Activated CD8-positive, alpha-beta memory T cell treated with anti-CD3 and anti-CD28 coated beads for 24 hours (primary cell): ENCODE measurements at places on chromosomes 13 and 19.

GRCh38 chr13:77328819-77329132, 1.9 kb upstream of the MYCBP2 start:
- DNase-seq: no peak

DNA sequence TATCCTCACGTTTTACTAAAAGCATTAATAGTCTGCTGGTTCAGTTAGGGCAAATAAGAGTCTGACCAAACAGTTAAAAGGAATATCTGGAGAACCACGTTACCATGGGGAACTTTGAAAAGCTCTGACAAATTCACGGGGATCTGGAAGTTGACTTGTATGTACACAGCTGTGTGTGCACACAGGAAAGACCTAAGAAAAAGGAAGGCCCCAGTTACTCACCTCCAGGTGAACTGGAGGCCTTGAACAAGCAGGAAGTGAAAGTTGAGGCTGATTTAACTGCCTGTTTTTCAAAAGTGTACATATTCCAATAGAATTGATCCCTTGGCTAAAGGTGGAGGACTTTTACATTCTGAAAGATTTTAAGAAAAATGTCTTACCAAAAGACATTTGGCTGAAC, 1891.6 kb upstream of the PCDH20 start:
- no peak for DNase-seq

GRCh38 chr13:84377106-84377505, 494.8 kb upstream of the SLITRK1 start:
- DNase-seq: no peak

- peak; percentile 62 for DNase-seq
These were observed 7.0 kb upstream of the MYDGF start for GRCh38 chr19:4676955-4677731.

GRCh38 chr19:31553112-31553845, 204.0 kb upstream of the TSHZ3 start:
- DNase-seq: no peak

GRCh38 chr13:70408865-70409264, 300.6 kb upstream of the KLHL1 start:
- DNase-seq: no peak

DNA sequence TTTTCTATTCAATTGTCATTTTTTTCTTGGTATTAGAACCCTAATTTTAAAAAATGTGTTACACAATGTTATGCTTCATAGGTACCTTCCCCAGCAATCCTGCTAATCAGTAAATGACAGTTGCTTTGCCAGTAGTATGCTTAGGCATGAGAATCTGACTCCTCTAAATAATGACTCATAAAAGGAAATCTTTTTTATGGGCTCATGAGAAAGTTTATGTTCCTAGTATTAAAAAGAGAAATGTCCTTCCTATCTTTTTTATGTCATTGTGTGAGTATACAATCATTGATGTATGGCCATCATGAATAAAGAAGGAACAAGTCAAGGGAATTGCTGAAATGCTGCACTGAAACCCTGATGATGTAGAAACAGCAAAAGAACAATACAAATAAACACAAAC, 1237.7 kb upstream of the PCDH20 start:
- no peak for DNase-seq

DNA sequence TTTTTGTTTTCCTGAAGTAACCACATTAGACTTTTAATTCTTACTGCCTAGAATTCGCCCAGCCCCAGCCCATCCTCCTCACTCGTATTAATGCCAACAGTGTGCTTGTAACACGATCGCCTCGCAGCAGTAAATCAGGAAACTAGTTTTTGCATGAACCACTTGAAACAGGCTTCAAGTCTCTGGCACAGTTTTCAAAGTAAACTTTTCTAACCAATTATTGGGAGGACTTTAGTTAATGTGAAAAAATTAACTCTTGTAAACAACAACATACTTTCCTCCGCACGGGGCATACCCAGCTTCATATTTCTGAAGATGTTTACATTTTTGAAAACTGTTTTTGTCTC, 39.2 kb downstream of the TNFRSF19 start:
- no peak for DNase-seq

- DNase-seq: no peak
These were observed 224.8 kb downstream of the NHLRC3 start for GRCh38 chr13:39263033-39263432.

GRCh38 chr13:113315992-113316391, 19.0 kb downstream of the LAMP1 start:
- DNase-seq: no peak

DNA sequence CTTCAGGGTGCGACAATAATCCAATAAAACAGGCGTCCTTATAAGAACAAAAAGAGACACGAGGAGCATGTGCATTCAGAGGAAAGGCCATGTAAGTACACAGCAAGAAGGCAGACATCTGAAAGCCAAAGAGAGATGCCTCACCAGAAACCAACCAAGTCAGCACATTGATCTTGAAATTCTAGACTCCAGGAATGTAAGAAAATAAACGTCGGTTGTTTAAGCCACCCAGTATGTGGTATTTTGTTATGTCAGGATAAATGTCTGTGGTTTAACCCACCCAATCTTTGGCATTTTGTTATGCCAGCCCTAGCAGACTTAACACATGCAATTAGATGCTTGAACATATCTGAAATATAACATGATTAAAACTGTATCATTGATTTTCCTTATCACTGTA, 452.0 kb downstream of the SLITRK6 start:
- DNase-seq: no peak

DNA sequence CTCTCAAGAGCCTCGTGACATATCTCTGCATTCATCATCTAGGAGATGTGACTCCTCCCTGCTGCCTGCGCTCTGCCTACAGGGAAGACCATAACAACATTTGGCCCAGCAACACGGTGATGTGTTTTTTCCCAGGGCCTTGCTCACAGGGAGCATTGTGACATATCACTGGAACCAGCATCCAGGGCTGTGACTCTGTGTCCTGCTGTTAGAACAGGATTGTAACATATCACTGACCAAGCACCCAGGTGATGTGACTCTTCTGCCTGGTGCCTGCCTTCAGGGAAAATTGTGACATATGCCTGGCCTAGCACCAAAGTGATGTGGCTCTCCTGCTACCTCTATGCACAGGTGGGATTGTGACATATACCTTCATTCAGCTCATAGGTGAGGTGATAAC, 79.4 kb upstream of the ZNF43 start:
- DNase-seq: no peak

DNA sequence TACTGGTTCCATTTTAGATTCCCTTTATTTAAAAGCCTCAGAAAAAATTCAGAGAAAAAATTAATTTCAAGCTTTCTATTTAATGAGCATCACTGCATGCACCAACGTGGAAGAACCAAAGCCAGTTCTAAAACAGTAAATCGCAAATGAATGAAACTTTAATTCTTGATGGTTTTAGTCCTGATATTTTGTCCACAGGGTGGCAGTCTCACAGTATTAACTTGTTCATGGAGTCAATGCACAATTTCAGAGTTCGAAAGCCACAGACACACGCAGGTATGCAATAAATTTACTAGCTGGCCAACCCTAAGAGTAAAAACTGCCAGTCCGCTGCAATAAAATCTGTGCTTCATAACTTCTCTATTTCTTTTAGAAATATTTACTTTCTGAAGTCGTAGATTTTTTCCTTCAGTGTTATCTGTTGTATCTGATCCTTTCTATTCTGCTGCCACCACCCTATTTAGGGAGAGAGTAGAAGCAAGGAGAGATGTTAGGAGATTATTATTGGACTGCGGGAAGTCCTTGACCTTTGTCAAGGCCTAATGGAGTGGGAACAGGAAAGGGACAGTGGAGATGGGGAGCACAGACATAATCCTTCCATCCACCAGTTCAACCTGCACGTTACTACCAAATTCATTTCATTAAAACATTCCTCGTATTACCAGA, 7.0 kb upstream of the WBP4 start:
- no peak for DNase-seq

DNA sequence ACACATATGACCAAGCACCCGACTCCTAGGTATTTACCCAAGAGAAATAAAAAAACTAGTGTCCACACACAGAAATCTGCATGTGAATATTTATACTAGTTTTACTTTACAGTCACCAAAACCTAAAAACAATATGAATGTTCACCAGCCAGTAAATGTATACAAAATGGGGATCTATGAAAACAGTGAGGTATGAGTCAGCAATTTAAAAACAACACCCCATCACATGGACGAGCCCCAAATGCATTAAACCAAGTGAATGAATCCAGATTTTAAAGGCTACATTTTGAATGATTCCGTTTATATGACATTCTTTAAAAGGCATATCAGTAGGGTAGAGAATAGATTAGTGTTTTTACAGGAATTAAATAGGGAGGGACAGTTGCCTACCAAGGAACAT, 22.1 kb downstream of the SIGLEC7 start:
- DNase-seq: no peak

DNA sequence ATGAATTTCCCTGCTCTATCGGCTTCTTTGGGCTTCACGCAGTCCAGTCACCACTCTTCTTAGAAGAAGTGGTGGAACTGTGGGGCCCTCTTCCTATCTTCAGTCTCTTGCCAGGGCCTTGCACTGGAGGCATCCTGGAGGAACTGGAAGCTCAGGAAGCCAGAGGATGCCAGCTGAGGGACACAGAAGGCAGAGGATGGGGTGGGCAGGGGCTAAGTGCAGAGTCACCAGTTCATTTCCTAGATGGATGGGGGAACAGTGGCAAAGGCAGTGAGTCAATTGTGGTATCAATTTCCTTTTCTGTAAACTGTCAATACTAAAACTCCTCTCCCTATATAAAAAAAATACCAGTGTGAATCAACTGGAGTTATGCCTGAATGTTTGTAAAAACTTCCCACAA, 419.7 kb downstream of the KLF12 start:
- no peak for DNase-seq

DNA sequence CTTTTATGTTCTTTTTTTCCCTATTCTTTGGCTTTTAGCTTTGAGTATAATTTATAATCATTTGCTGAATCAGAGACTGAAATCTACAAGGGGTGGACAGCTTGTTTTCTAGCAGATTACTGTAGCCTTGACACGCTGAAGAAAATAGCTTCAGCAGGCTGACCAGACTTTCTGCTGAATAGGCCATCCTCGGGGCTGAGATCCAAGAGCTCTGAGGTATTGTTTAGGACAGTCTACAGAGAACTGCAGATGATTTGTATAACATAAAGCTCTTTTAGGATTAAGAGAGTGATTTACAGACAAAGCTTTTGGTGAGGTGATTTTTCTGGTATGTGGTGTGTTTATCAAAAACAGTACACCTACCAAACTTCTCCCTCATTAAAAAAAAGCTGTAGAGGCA, 16.8 kb downstream of the POLR1D start:
- DNase-seq: no peak

DNA sequence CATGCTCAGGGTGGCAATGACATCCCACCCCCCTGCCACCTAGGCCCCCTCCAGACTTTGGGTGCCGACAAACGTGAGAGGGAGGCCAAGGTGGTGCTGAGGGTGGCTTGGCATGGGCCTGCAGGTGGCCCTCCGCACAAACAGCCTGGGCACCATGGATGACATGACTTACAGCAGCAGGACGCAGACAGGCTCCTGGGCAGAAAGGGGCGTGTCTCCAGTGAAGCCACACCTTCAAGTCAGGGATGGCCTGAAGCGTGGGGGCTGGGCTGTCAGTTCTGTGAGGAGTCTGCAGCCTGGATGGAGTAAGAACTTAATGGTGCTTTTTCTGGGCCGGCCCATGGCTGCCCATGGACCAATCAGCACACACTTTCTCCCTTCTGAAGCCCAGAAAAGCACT, 25.3 kb downstream of the POMP start:
- DNase-seq: no peak

DNA sequence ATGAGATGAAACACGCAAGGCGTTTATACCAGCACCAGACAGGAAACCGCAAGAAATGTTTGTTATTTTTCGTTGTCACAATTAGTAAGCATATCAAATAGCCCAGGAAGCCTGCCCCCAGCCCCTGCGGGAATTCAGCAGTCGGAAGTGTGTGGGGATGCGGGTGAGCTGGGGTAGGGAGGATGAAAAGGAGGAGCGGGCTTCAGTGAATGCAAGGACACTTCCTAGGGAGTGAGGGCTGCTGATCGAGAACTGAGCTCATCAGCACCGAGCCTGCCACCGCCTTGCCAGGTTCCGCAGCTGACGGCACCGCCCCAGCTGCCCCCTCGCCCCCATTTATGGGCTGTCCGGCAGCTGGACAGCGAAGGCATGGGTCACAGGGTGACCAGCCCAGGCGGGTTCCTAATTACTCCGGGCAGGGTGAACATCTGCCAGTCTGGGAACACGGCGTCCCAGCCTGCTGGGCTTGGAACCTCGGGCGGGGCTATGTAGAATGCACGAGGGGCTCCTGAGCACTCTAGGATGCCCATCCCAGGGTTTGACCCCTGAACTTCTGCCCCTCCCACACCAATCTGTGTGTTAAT, 1.6 kb upstream of the BEST2 start:
- DNase-seq: no peak

- DNase-seq: no peak
These were observed 8.2 kb downstream of the TPT1 start for GRCh38 chr13:45332831-45333219.

DNA sequence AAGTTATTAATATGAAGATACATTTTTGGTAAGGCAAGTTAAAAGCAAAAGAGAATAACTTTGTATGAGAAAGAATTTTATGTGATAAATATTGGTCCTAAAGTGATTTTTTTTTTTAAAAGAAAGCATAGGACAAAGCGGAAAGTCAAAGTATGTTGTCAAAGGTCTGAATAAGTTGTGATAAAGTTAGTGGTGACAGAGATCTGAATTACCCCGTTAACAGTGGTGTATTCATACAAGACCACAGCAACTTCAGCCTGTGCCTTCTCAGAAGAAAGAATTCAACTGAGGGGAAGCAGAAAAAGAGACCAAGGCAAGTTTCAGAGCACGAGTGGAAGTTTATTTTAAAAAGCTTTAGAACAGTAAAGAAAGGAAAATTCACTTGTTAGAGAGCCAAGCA, 19.0 kb upstream of the ZNF566 start:
- DNase-seq: no peak

GRCh38 chr13:96020931-96021330, 32.3 kb downstream of the UGGT2 start:
- no peak for DNase-seq

GRCh38 chr19:746208-746819, 4.6 kb upstream of the MISP start:
- no peak for DNase-seq

DNA sequence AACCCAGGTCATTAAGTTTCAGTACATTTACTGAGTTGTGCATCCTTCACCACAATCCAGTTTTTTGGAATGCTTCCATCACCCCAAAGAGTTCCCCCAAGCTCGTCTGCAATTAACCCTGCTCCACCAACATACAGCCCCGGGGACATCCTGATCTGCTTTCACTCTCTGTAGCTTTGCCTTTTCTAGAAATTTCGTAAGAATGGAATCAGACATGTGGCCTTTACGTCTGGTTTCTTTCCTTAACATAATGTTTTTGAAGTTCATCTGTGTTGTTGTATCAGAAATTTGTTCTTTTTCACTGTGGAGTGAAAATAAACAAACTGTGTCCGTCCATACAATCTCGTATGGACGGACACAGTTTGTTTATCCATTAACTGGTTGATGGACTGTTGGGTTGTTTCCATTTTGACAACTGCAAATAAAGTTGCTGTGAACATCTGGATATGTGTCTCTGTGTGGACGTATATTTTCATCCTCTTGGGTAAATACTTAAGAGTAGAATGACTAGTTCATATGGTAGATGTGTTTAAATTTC, 2.9 kb downstream of the KLHL26 start:
- DNase-seq: no peak
